ENCODE measurements at places on chromosomes 16 and 17. TPM values are rescaled to one million over a fixed set of nuclear protein-coding genes. Genes with fewer than 3 reads are reported as not detected.
A peak's percentile ranks its signal among the peaks of the same experiment; 100 is the strongest.

GRCh38 chr16:84820305-84820684 lies 510 bp downstream of the CRISPLD2 start:
- peak overlapping the region; percentile 66 for H3K4me3 ChIP-seq
- peak; percentile 64 for DNase-seq
- peak overlapping the region; percentile 98 for H3K27ac ChIP-seq
- H3K27me3 ChIP-seq: no peaks in the 10 kb centered on the region

GRCh38 chr17:18963126-18964017 lies 11.4 kb downstream of the SLC5A10 start:
- DNase-seq: no peak
- no peaks in the 10 kb centered on the region for H3K27me3 ChIP-seq
- H3K27ac ChIP-seq: no peak overlapping the region

- H3K36me3 ChIP-seq: peaks cover 36% of the 10 kb centered on the region
- H3K4me3 ChIP-seq: no peak overlapping the region
- H3K27me3 ChIP-seq: no peaks in the 10 kb centered on the region
Observed at GRCh38 chr17:49703557-49704277, 4.0 kb downstream of the SLC35B1 start.

GRCh38 chr17:42405963-42406495 lies 17.0 kb downstream of the CAVIN1 start:
- no peak overlapping the region for H3K4me3 ChIP-seq
- H3K36me3 ChIP-seq: peaks cover 24% of the 10 kb centered on the region
- peak overlapping the region; percentile 92 for H3K27ac ChIP-seq
- peak; percentile 94 for DNase-seq
- no peaks in the 10 kb centered on the region for H3K27me3 ChIP-seq

DNA sequence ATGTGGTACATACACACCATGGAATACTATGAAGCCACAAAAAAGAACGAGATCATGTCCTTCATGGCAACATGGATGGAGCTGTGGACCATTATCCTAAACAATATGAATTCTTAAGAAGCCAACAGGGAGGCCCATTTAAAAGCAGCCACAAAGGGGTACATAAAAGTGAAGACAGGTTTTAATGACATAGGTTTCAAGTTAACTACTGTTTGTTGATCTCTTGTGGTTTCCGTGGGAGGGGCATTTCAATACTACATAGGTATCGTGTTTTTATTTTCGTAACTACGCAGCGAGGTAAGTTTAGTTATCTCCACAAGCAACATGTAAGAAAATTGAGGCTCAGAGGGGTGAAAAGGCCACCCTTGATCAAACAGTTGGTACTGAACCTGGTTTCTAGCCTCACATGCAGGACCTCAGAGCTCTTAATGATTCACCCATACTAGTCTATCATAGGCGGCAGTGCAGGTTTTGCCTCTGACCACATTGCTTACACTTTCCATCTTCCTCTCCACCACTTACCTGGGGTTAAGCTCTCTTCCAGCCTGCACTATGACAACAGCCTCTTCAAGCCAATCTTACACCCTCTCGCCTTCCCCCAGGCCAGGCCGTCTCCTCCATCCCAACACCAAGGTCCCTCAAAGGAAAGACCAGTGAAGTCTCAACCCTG lies 534.1 kb upstream of the HSBP1 start:
- no peaks in the 10 kb centered on the region for H3K27me3 ChIP-seq
- H3K36me3 ChIP-seq: no peaks in the 10 kb centered on the region
- no peak overlapping the region for H3K4me3 ChIP-seq
- H3K27ac ChIP-seq: no peak overlapping the region
- no peak for DNase-seq

DNA sequence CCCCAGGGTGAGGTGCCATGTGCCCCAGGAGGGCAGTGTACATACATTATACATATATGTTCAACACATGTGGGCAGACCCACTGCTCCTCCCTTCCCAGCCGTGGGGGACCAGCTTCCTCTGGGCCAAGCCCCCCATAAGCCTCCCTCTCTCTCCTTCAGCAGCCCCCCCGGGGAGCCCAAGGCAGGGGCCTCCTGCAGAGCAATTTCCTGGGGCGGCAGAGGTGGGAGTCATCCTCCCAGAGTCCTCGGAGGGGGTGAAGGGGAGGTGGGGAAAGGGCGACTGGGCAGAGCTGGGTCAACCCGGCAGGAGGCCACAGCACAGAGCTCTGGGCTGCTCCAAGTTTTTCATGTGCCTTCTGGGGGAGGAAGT lies 235.1 kb downstream of the ZNF423 start:
- no peak for DNase-seq
- H3K4me1 ChIP-seq: peaks cover 19% of the 10 kb centered on the region
- H3K27me3 ChIP-seq: no peaks in the 10 kb centered on the region
- H3K36me3 ChIP-seq: no peaks in the 10 kb centered on the region
- H3K27ac ChIP-seq: peak overlapping the region; percentile 72

DNA sequence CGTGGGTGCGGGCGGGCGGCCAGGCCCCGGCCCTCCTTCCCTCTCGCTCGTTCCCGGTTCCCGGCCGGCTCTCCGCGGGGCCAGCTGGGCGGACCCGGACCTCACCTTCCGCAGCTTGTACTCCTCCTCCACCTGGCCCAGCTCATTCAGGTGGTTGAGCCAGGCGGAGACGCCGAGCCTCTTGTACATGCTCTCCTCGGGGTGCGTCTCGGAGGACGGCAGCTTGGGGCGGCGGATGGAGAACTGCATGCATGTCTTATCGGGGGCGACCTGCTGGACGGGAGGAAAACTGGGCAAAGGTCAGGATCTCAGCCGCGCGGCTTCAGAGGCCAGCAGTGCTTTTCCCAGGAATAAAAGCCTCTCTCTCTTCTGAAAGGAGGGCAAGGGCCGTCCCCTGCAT lies 85.4 kb downstream of the TBC1D16 start:
- peak; percentile 41 for DNase-seq
- no peaks in the 10 kb centered on the region for H3K27me3 ChIP-seq
- no peaks in the 10 kb centered on the region for H3K36me3 ChIP-seq
- H3K27ac ChIP-seq: peak overlapping the region; percentile 7
- no peak overlapping the region for H3K4me3 ChIP-seq

EVPLL gene
- total RNA-seq: not detected

PRKAR1A gene
- 218 TPM for total RNA-seq

PLXDC1 gene
- total RNA-seq: 10.3 TPM

C16orf74 gene
- total RNA-seq: 8.3 TPM

Measured in sigmoid colon (tissue), 7 donors.